ENCODE measurements at places on chromosomes 11 and 22. TPM values are rescaled to one million over a fixed set of nuclear protein-coding genes. Genes with fewer than 3 reads are reported as not detected.

The SMTNL1 gene
- total RNA-seq: not detected

The MLC1 gene
- 77.8 TPM for total RNA-seq

The C11orf86 gene
- 0.39 TPM for total RNA-seq

The TTC28 gene
- 39.6 TPM for total RNA-seq

The MFRP gene
- 3.9 TPM for total RNA-seq

The KRTAP5-9 gene
- not detected for total RNA-seq

The MOGAT2 gene
- not detected for total RNA-seq

The TUB gene
- 73.3 TPM for total RNA-seq

The PKP3 gene
- 0.69 TPM for total RNA-seq

The OR51E2 gene
- 0.39 TPM for total RNA-seq

The RAB39A gene
- 27.2 TPM for total RNA-seq

The ANO9 gene
- not detected for total RNA-seq

The NEFH gene
- total RNA-seq: 109 TPM

The UBASH3B gene
- 6.0 TPM for total RNA-seq

The CDPF1 gene
- 7.4 TPM for total RNA-seq

The UBQLNL gene
- 0.55 TPM for total RNA-seq

The NRIP3 gene
- 9.9 TPM for total RNA-seq

The TKFC gene
- total RNA-seq: 27.9 TPM

The USP47 gene
- 91.4 TPM for total RNA-seq

The RASGRP2 gene
- 18.8 TPM for total RNA-seq

The ARAP1 gene
- 49.6 TPM for total RNA-seq

The DENND6B gene
- 9.1 TPM for total RNA-seq

The HBG2 gene
- total RNA-seq: 12,245 TPM

The ANO5 gene
- total RNA-seq: 11.4 TPM

The GAL3ST1 gene
- total RNA-seq: 10.3 TPM

All from spinal cord (tissue), 10 donors.